ENCODE measurements at places on chromosomes 1 and 21.

GRCh38 chr1:84143796-84144565 lies at the start of gene PRKACB:
Gene PRKACB (plus strand): TSS chr1:84144271. CDS start chr1:84144362, 91 bp downstream.
- DNase-seq = peak; percentile 64

DNA sequence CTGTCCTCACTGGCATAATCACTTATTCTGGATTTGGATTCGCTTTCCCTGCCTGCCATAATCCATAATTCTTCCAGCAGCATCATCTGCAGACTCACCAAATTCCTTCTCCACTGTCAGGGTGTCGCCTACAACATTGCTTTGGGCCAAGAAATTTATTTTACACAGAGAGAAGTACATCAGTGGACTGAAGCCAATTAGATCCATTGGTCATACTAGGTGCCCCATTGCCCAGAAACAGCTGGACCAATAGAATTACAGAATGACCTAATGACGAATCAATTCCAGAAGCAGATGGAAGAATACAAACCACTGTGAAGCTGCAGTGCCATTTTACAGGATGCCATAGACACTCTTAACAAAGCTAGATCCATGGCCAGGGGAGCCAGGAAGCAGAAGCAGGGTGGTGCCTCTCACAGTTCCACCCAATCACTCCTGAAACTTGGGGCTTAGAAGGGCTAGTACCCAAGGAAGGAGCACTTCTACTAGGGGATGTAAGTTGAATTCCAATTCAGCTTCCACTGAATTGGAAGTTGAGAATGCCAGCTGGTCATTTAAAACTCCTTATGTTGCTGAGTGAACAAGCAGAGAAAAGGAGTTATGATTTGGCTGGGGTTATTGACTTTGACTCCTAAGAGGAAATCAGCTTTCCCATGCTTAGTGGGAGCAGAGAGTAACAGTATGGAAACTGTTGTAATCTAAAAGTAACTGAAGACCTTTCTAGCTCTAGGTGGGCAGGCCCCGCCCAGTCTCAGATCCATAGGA lies 44.0 kb downstream of the EDN2 start:
- DNase-seq = no peak

DNA sequence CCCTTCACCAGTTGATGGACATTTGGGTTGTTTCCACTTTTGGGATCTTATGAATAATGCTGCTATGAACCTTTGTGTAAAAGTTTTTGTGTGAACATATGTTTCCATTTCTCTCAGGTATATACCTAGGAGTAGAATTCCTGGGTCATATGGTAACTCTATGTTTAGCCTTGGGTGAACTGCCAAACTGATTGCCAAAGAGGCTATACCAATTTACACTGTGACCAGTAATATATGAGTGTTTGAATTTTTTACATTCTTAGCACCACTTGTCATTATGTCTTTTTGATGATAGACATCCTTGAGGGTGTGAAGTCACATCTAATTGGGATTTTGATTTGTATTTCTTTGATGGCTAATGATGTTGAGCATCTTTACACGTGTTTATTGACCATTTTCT lies 290.1 kb downstream of the DUSP10 start:
- peak; percentile 29 for DNase-seq

GRCh38 chr1:20149601-20150325 lies 10.6 kb downstream of the PLA2G2F start:
- DNase-seq = no peak

- DNase-seq = no peak
Measured at GRCh38 chr1:228180271-228180958, 14.8 kb downstream of the IBA57 start.

DNA sequence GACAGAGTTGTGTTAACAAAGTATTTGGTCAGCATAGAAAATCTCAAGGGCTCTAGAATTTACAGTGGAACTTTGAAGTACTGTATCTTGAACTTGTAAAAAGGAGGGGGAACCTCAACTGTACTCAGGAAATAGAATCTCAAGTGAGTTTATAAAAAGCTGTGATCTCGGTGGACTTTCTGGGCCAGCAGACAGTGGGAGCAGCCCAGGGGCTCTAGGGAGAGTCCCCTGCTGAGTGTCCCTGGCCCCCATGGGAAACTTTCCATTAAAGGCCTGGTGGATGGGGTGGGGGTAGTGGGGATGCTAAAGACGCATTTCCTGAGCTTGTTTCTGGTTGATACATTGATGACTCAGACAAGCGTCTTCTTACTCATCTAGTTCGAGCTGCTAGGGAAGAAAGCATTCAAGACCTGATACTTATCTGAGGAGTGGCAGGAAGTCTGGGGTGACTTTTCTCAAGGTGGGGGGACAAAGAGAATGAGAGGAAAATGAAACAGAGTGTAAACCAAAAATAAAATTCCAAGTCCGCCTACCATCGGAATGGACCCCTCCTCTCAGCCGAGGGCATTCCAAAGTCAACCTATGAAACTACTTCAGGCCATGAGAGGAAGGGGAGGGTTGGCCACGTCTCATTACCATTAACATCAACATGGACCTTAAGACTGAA lies 65.5 kb downstream of the NID1 start:
- peak; percentile 97 for DNase-seq

DNA sequence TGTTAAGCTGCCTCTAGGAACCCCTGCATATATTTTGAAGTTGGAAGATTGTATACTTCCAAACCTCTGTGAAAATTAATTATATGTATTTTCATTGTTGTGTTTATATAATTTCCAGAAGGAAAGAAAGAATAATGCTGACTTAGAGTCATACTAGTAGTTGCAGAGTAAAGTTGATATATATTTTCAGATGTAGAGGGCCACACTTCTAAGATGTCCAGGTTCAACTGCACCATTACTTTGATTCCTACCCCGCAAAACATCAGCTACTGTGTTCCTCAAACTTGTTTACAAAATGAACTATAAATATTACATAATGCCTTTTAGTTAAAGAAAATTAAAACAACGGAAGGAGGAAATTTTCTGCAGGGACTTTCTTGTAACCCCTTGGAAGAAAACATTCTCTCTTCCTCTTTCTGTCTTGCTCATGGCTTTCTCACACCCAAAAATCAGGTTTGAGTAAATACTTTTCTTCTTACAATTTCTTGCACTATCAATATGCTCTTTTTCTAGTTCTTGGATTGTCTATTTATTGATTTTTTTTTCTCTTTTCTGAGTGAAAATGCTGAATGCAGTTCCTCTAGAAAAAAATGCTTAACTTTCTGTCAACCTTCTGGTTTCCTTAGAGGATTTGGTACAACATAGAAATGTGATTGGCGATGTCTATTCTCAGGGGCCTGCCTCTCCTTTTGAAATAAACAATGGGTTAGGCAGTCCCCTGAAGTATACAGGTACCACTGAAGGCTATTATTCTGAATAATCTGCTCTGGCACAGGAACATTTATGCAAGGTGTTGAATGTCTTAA lies 867.8 kb downstream of the TTLL7 start:
- DNase-seq = no peak

- DNase-seq = peak; percentile 5
Measured at GRCh38 chr1:150420560-150421265, 56.8 kb downstream of the RPRD2 start.

GRCh38 chr1:95653618-95654017 lies 419.6 kb downstream of the RWDD3 start:
- no peak for DNase-seq

DNA sequence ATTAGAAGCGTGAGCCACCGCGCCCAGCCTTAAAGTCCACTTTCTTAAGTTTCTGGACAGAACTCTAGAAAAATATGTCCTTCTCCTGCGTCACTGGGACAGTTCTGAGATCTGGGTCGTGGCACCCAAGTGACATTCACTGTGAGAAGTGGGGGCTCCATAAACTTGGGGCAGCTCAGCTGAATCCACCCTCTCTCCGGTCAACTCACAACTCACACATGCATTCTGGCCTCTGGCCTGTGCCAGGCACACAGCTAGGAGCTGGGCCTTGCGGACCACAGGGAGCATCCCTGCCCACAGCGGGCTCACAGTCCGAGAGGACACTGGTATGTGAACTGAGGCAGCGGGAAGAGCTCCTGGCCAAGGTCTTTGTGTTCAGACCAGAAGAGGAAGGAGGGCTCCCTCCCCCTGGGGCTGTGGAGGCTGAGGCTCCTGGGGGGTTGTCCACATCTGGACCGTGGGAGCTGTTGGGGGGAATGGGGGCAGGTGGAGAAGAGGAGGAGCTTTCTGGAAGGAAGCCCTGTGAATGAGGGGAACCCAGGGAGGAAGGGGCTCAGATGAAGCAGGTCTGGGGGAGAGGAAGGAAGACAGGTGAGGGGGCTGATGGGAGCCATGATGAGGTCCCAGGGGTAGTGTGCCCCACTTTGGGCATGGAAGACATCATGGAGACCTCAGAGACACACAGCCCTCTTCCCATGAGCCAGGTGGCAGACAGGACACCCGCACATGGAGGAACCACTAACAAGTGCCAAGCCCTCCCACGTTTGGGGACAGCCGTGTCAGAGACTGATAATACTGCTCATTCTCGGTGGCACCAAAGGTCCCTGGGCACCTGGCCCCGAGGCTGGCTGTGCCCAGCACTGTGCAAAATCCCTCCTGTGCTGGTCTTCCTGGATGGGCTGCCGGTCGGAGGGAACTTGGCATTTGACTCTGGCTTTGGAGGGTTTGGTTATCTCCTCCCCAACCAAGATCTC lies 191.0 kb upstream of the VAMP3 start:
- DNase-seq = no peak

DNA sequence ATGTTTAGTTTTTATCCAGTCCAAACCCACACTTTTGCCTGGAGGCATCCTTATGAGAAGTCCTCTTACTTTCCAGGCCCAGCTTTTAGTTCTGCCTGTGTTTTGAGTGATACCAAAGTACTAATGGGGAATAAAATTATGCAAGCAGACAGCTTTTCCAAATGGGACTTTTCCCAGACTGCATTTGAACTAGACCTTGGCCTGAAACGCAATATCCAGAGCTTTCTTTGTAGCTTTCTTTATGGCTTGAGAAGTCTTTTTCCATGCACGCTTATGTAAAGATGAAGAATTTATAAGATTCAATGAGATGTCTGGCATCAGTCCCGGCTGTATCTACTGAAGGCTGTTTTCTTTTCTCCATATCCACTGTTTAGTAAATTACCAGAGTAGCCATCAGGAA lies 236.6 kb upstream of the RAB4A start:
- no peak for DNase-seq

DNA sequence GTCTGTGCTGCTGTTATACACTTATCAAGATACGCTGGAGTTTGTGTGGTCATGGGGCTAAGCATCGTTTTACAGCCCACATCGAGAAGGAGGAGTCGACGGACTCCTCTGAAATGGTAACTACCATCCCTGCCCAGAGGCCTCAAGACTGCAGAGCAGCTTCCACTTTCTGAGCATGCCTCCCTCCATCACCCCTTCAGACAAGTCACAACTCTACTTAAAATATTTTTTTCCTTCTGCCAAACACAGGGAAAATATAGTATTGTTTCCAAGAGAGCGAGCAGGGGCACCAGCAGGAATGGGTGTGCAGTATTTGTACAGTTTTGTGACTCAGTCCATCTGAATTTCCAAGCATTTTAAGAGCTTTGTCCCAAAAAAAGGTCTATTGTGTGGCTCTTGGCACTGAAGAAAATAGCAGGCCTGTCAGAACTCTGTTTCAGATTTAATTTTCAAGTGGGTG lies 14.1 kb downstream of the EVA1C start:
- DNase-seq = peak; percentile 49

GRCh38 chr1:55868026-55868425 lies 652.9 kb upstream of the USP24 start:
- peak; percentile 56 for DNase-seq

GRCh38 chr1:186864296-186864695 lies 35.5 kb downstream of the PLA2G4A start:
- peak; percentile 74 for DNase-seq

GRCh38 chr1:81760477-81761097 lies 40.1 kb upstream of the ADGRL2 start:
- DNase-seq = peak; percentile 45

DNA sequence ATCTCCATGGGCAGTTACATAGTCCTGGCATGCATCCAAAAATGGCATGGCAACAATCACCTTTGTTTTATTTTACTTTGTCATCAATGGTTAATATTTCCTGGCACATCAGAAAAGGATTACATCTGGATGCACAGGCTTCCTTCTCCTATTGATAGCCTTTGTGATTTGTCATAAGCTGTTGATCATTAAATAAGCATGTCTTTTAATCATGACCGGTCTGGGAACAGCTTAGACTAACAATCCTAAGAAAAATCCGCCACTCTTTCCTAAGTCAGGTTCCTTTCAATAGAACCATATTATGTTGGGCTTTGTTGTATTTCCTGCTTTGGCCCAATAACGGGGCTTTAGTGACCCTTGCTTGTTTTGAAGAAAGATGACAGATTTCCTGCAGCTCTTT lies 330.6 kb downstream of the DUSP10 start:
- DNase-seq = no peak

- DNase-seq = peak; percentile 73
Measured at GRCh38 chr1:235783148-235783776, 83.4 kb downstream of the LYST start.

GRCh38 chr1:51620470-51620869 lies 3.6 kb downstream of the OSBPL9 start:
- no peak for DNase-seq

DNA sequence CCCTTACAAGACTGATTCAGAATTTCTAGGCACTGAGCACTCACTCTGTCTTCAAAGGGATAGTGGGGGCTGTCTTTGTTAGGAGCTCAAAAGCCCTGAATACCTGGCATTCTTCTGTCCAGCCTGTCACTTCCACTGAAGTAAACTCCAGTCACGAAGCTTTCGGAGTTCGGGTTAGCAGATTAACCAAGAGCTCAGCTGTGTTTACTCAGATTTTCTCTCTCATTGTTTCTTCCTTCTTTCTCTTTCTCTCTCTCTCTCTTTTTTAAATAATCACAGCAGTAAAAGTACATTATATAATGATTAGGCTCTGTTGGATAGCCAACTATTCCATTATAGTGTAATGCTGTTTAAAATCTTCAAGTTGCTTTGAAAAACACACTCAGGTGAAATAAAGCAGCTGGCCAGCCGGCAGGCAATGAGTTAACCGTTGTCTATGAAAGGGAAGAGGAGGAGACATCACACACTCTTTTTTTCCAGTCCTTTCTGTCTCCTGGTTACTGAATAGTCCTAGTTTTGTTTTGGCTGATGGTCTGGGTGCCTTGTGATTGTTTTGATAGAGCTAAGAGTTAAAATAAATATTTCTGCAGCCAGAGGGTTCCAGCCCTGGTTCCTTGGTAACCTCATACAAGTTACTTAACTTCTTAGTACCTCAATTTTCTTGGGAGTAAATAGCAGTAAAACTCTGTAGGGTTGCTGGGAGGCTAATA lies 89.8 kb downstream of the ADSS2 start:
- peak; percentile 73 for DNase-seq

DNA sequence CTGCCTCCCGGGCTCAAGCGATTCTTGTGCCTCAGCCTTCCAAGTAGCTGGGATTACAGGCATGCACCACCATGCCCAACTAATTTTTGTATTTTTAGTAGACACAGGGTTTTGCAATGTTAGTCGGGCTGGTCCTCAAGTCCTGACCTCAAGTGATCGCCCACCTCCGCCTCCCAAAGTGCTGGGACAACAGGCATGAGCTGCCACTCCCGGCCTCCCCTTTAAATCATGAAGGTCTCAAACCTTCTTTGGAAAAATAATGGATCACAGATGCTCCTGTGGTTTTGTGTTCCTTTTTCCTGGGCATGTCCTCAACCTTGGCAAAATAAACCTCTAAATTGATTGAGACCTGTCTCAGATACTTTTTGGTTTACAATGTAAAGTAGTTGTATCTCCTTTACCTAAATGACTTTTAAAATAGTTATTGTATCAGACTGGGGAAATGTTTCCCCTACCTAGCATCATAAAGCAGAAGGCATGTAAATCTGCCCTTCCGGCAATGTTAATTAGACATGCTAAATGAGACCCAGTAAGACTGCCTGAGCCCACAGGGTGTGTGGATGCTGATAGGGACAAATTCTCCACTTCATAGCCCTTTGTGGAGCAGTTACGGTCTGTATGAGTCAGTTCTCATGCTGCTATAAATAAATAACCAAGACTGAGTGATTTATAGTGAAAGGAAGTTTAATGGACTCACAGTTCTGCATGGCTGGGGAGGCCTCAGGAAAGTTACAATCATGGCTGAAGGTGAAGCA lies 27.8 kb downstream of the CBR1 start:
- DNase-seq = peak; percentile 5
